ENCODE measurements at places on chromosomes 2 and 18.

- no peak for DNase-seq
Observed at GRCh38 chr2:44807201-44808025, 134.1 kb upstream of the SIX3 start.

DNA sequence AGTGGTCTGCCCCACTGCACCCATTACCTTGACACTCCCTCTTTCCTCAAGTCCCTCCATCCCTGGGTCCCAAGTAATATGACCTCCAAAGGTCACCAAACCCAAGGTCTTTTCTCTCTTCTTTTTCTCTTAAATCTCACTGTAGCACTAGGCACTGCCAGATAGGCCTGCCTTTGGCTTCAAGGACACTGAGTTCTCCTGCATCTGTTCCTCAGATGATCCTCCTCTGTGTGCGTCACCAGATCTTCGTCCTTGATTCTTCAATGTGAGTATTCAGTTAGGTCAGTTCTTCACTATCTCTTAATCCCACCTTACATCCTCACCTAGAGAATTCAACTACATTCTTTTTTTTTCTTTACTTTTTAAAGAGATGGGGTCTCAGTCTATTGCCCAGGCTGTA is 249.2 kb downstream of the NBAS start:
- no peak for DNase-seq

GRCh38 chr2:184336688-184337087 is 261.6 kb upstream of the ZNF804A start:
- no peak for DNase-seq

DNA sequence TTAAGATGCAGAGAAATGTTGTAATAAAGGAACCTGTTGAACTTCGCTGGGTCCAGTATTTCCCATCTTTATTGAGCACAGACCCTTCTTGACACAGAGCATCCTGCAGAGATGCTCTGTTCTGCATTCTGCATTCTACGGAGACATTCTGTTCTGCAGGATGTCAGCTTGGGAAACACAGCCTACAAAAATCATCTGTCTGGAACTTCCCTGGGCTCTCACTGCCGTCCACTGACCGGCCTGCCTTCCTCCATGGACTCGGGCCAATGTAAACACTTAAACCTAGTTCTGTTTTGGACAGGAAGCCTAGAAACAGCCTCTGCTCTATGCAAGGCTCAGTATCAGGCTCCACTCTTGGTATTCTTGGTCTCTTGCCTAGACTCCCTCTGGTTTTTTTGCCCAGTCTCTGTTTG is 90.0 kb upstream of the PPP1CB start:
- no peak for DNase-seq

GRCh38 chr2:98467082-98467536 is 22.5 kb downstream of the INPP4A start:
- DNase-seq: no peak

- no peak for DNase-seq
Observed at GRCh38 chr2:11925295-11926066, 179.0 kb downstream of the LPIN1 start.

- no peak for DNase-seq
Observed at GRCh38 chr2:86027196-86027921, 78.3 kb downstream of the POLR1A start.

- DNase-seq: no peak
Observed at GRCh38 chr2:71683070-71683469, 229.7 kb downstream of the DYSF start.

DNA sequence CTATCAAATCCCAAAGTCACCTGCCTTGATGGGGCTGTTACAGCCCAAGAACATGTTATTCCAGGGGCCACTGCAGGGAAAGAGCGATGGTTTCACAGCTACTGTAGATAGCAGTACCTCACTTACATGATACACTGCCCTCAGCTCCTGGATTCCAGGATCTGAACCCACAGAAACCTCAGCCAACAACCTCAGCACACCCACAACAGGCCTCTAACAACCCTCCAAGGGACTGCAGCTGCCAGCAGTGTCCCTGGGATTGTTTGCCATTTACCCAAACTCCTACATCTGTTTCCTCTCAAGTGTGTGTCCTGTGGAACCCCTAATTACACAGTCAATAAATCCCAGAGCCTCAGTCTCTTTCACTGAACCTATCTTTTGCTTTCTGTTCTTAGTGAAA is 28.2 kb downstream of the OSBPL1A start:
- no peak for DNase-seq

- DNase-seq: no peak
Observed at GRCh38 chr2:234982096-234982834, 30.4 kb downstream of the SH3BP4 start.

DNA sequence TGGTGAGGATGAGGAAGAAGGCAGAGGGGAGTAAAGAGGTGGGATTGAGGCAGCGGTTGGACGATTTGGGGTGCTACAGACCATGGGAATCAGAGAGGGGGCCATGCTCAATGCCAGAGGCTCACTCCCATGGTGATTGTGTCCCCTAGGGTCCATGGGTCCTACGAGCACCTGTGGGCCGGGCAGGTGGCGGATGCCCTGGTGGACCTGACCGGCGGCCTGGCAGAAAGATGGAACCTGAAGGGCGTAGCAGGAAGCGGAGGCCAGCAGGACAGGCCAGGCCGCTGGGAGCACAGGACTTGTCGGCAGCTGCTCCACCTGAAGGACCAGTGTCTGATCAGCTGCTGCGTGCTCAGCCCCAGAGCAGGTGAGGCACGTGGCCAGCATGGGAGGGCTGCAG is 5.2 kb downstream of the CAPN10 start:
- no peak for DNase-seq

Data from stimulated activated CD4-positive, alpha-beta T cell treated with anti-CD3 and anti-CD28 coated beads, TNF-alpha, amount 100 ng/mL, for 48 hours (primary cell).